ENCODE measurements at places on chromosomes 12 and 14.

GRCh38 chr12:127162307-127162706 lies 1104.7 kb upstream of the TMEM132C start:
- DNase-seq = no peak

- no peak for DNase-seq
Measured at GRCh38 chr14:39339003-39339402, 93.2 kb downstream of the FBXO33 start.

- no peak for DNase-seq
Measured at GRCh38 chr14:22531451-22532344, 57.3 kb downstream of the DAD1 start.

GRCh38 chr12:118541934-118542333 lies 165.6 kb downstream of the SUDS3 start:
- no peak for DNase-seq

DNA sequence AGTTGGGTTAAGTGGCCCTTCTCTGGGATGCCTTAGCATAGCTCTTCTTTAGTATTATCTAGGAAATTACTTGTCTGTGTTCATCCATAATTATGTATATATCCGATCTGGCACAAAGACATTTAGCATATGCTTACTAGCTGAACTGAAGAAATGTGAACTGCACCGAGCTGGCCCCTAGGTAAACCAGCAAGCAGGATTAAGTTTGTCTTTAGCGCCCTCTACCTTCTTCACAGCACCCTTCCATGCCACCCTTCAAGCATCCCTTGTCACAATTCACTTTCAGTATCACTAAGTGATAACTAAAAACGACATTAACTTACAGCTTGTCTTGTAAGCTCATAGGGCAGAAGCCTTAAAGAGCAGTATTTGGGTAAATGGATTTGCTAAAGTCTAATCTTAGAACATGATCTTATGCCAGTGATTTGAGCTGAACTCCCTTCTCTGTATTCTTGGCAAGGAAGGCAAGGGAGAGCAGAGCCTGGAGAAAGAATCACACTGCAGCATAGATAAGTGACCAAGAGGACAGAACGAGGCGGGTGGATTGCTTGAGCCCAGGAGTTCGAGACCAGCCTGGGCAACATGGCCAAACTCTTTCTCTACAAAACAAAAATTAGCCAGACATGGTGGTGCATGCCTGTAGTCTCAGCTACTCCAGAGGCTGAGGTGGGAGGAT lies 2.6 kb upstream of the HAL start:
- DNase-seq = peak; percentile 43

DNA sequence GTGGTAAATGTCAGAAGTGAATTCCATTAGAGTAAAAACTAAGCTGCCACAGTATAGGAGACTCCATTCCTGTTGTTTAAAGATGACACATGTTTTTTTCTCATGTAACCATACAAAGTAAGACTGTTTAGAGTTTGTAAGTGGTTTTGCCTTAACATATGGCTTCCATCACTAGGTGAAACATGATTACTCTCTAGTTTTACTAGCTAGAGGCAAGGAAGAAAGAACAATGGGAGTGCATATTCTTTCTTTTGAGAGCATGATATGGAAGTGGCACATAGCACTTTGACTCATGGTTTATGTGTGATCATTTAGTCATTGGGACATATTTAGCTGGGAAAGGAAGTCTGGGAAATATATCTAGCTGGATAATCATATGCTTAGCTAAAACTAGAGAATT lies 7.7 kb downstream of the ATF7IP start:
- no peak for DNase-seq

DNA sequence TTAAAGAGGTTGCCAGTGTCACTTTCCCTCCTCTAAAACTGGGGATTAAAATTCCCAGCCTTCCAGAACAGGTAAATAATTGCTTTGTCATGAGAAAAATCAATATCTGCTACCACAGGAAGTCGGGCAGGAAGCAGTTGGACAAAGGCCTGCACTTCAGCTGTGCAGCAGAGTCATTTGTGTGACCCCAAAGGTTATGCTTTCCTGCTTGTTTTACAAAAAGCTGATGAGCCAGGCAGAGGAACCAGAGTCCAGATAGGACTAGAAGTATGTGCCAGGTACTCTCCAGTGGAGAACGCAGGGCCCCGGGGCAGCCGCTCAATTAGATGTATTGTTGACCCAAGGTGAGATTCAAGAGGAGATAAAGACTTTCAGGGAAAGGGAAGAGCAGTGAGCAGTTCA lies 117.1 kb upstream of the FRMD6 start:
- DNase-seq = no peak

DNA sequence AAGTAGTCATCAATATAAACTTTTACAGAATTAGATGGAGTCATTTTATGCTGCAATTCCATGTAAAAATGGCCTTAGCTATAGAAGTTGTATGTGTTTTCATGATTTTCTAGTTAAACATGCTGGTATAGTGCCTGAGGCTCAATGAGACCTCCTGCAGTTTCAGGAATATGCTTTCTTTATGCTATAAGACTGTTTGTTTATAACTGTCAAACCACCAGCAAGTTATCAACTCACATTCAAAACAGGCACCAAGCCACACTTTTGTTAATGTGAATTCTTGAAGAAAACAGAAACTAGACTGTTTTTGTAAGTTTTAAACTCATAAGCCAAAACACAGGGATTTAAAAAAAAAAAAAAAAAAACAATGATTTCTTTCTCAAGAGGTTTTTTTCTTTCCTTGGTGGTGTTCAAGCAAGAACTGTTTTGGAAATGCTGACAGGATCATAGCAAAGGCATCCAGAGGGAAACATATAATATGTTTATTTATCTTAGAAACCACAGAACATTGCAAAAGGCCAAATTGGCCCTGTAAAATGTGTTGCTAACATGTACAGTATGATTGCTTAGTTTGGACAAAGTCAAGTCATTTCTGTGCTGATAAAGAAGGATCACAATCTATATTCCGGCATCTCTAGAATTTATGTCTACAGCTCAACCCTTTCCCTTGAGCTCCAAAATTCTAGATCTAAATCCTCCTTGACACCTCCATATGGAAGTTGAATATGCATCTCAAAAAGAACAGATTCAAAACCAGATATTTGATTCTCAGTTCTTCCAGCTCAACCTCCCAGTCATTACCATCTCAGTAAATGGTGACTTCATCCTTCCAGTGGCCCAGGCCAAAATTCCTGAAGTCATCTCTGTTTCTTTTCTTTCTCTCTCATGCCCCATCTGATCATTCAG lies 29.0 kb upstream of the LUM start:
- DNase-seq = no peak
